ENCODE measurements at places on chromosomes 3 and 15.

GRCh38 chr3:56365905-56366640 lies 102.2 kb downstream of the ERC2 start:
- no peak overlapping the region for H3K27ac ChIP-seq
- no peak overlapping the region for H3K4me3 ChIP-seq
- no peaks in the 10 kb centered on the region for H3K4me1 ChIP-seq

- no peaks in the 10 kb centered on the region for H3K27me3 ChIP-seq
- DNase-seq: no peak
- no peak overlapping the region for H3K4me3 ChIP-seq
- no peaks in the 10 kb centered on the region for H3K36me3 ChIP-seq
- no peak overlapping the region for H3K27ac ChIP-seq
Observed at GRCh38 chr3:193148688-193149473, 92.1 kb upstream of the PLAAT1 start.

- H3K27me3 ChIP-seq: no peaks in the 10 kb centered on the region
- no peak overlapping the region for H3K4me3 ChIP-seq
- no peaks in the 10 kb centered on the region for H3K4me1 ChIP-seq
- H3K36me3 ChIP-seq: no peaks in the 10 kb centered on the region
Observed at GRCh38 chr3:64505419-64505818, 182.4 kb downstream of the ADAMTS9 start.

GRCh38 chr3:147915057-147915456 lies 505.9 kb downstream of the ZIC1 start:
- DNase-seq: peak; percentile 73
- H3K4me1 ChIP-seq: no peaks in the 10 kb centered on the region
- H3K27me3 ChIP-seq: no peaks in the 10 kb centered on the region
- H3K27ac ChIP-seq: no peak overlapping the region
- H3K36me3 ChIP-seq: no peaks in the 10 kb centered on the region

DNA sequence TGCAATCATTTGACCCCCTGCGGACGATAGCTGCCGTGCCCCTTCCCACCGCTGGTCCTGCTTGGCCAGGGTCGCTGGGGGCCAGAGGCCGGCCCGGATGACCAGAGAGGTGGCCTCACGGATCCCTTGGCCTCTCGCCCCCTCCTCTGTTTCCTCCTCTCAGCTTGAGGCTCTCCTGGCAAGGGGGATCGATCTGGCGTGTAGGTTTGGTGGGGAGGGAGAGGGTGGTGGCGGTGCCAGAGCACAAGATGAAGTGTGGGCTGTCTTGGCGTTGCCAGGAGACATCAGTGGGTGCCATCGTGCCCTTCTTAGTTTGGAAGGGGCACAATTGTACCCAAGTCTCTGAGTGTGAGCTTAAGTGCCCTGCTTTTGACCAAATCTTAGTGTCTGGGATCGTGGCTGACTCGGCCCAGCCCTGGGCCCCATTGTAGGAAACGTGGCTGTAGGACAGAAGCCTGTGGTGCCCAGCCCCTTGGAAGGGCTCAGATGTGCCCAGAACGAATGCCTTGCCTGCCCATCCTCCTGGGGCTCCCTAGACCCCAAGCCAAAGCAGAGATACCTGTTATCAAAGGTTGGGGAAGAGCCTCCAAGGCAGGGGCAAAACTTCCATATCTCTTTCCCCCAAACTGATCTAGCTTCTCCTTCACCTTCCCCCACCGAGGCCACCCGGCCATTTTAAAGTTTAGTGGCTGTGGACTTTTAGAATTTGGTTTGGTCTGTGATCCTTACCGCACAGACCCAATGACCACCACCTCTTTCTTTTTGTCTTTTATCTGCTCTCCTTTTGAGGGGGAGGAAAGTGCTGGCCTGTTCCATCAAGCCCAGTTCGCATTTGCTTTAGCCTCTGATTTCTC lies 14.4 kb downstream of the NR2F2 start:
- peaks cover 39% of the 10 kb centered on the region for H3K4me1 ChIP-seq
- H3K27me3 ChIP-seq: no peaks in the 10 kb centered on the region
- peaks cover 4% of the 10 kb centered on the region for H3K36me3 ChIP-seq
- peak overlapping the region; percentile 69 for H3K4me3 ChIP-seq

DNA sequence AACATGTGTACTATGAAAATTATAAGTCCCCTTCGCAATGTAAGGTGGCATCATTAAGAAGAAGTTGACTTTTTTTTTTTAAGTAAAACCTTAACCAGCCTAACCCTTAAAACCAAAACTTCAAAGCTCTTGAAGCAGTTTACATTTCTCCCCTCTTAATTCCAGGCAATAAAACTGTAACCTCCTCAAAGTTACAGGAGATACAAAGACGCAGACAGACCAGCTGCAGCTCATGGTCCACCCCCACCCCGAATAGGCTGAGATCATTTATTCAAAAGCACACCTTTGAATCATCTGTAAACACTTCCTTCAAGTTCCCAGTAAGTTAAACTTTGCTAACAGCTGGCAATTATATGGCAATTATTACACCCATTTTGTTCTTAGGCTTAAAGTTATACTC lies 414.5 kb downstream of the ERC2 start:
- H3K27me3 ChIP-seq: no peaks in the 10 kb centered on the region
- H3K4me1 ChIP-seq: no peaks in the 10 kb centered on the region
- H3K27ac ChIP-seq: no peak overlapping the region
- H3K4me3 ChIP-seq: no peak overlapping the region
- no peaks in the 10 kb centered on the region for H3K36me3 ChIP-seq
- DNase-seq: no peak

DNA sequence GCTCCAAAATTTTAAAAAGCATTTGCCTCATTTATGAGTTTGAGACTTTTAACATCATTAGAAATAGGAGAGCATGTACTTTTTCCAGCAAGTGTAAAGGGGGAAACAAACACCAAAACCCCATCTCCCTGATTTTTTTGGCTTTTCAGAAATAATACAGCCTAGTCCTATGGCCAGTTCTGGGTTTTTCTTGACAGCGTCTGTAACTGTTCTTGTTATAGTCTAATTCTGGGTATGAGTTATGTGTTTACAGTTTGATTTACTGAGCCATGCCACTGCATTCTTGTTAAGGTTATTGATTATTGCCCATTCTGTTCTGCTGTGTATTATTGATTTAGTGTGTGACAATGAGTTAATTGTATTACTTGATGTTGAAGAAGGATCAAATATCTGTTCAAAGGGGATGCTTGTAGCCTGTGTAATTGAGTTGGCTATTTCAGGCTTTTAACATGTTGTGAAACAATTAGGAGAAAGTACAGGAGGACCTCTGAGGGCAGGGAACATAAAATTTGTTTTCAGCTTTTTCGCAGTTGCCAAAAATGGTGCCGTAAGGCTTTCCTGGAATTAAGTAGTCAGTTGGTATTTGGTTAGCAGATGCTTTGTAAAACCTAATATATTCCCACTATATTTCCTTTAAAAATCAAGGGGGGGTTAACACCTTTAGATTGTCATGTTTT lies 46.1 kb downstream of the MBNL1 start:
- H3K27me3 ChIP-seq: no peaks in the 10 kb centered on the region
- H3K36me3 ChIP-seq: 0 out of 2 replicates have a peak, but pooled peaks cover 8% of the 10 kb centered on the region
- DNase-seq: no peak
- H3K27ac ChIP-seq: 0 out of 2 replicates have a peak overlapping the region, but pooled peaks have one; percentile 10

DNA sequence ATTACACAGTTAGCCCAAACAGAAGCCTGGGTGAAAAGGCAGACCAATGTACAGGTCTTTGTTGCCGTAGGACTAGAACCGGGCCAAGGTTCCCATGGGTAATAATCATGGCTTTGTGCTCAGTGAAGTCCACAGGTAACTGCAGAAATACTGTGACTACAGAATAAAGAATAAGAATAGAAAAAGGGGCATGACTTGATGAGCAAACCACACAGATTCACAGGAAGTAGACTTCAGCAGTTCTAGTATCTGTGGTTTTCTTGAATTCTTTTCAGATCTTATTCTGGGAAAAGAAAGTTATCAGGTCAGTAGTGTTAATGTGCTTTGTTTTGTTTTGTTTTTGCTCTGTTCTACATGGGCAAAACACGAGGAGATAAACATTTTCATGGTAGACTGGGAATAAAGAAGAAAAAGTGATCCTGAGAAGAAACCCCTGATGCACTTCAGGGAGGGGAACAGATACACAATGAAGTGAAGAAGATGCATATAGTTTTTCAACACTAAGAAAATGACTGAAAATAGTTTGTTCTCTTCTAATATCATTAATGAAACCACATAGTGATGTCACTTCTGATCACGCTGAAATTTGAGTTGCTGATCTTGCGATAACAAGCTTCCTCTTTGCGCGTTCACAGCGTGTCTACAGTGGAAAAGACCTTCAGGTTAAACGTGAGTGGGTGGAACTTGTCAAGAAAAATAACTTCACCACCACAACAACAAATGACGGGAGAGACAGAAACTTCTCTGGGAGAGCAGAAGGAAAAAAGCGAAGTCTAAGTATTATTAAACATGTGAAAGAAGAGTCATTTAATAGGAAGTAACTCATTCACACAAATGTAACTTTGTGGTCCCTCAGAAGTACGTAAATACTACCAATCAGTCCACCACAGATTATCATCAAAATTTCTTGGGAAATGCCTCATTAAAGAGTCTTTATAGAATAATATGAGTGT lies 315.8 kb upstream of the SATB1 start:
- H3K4me3 ChIP-seq: no peak overlapping the region
- H3K27me3 ChIP-seq: no peaks in the 10 kb centered on the region
- H3K36me3 ChIP-seq: no peaks in the 10 kb centered on the region
- no peaks in the 10 kb centered on the region for H3K4me1 ChIP-seq

DNA sequence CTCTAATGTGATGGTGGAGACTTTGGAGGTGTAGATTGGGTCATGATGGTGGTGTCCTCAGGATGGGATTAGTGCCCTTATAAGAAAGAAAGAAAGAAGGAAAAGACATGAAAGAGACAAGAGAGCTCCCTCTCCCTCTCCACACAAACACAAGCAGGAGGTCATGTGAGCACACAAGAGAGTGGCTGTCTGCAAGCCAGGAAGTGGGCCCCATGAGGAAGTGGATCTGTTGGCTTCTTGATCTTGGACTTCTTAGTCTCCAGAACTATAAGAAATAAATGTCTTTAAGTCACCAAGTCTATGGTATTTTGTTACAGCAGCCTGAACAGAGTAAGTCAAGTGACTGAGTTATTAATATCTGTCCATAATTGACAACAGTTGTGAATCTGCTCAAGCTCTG lies 17.1 kb downstream of the IQCB1 start:
- H3K27ac ChIP-seq: no peak overlapping the region
- peaks cover 17% of the 10 kb centered on the region for H3K36me3 ChIP-seq
- DNase-seq: no peak
- H3K4me3 ChIP-seq: no peak overlapping the region
- no peaks in the 10 kb centered on the region for H3K4me1 ChIP-seq

GRCh38 chr15:79474252-79474651 lies 42.1 kb downstream of the MINAR1 start:
- H3K4me3 ChIP-seq: no peak overlapping the region
- 0 out of 2 replicates have a peak overlapping the region, but pooled peaks have one; percentile 49 for H3K27ac ChIP-seq
- peak; percentile 74 for DNase-seq
- no peaks in the 10 kb centered on the region for H3K36me3 ChIP-seq

Data from GM23248 (cell line).